Stimulated activated CD8-positive, alpha-beta memory T cell treated with anti-CD3 and anti-CD28 coated beads, Interleukin-15, amount 100 ng/mL, for 48 hours (primary cell): ENCODE measurements at places on chromosomes 3 and 15.

DNA sequence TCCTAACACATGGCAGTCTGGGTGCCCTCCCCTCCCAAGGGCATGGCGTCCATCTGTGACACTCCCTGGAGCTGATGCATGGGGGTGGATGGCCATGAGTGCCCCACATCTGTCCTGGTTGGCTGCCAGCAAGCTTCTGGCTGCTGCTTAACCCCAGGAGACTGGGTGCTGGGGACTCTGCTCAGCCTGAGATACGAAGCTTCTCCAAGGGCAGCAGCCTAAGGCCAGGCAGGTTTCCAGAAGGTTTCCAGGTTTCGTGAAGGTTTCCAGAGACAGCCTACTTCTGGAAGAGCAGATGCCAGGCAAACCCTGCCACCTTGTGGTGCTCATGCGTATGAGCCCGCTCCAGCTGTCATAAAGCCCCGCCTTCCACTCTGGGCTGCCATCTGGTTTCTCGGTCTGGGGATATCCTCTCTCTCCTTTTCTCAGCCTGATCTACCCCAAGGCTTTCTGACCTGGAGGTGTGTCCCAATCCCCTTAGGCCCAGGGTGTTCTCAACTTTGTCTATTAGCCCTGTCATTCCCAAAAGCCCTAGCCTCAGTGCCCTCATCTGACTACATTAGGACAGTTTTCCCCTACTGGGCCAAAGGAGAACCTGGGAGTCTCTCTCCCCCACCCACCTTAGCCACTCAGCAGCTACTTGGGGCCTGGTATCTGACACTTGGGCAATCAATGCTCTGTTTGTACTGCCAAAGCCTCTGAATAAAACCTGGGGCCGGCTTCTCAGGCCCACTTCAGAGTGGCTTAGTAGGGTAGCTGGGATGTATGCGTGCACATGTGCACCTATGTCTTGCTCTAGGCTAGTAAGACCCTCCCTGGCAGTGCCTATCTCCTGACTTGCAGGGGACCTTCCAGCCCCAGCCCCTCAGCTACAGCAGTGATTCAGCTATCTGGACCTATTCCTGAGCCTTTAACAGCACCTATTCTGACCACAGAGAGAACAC, 12.0 kb downstream of the MRPL46 start:
- DNase-seq: no peak

DNA sequence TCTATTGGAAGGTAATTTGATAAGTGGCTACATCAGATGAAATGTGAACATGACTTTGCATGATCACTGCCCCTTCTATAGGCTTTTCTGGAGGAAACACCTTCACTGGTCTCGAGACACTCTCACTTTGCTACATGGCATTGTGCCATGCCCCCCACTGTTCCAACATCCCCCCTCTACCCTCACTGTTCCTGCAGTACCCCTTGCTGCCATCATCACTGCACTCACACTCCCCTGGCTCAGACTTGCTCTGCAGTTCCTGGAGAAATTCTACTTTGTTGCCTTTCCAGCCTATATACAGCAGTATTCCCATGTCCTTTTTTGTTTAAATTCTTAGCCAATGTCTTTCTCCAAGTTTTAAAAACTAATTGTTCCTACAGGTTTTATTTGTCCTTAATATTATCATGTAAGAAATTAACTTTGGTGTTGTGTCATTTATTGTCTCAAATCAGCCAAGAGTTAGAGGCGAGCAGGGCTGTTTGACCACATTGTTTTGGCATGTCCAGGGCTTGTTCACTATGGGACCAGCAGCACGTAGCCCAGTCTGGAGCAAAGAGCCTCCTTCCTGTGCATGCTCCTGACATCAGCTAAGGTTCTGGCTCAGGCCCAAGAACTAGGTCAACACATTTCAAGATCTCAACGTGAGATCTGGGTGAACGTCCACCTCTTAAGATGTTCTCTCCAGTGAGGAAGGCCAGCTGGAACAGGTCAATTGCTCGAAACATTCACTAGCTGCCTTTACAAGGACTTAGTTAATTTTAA, 246.4 kb downstream of the SLC9A9 start:
- DNase-seq: no peak

GRCh38 chr15:101372149-101372577, 77.1 kb upstream of the SNRPA1 start:
- DNase-seq: no peak

GRCh38 chr15:77402740-77403379, 17.0 kb downstream of the PEAK1 start:
- DNase-seq: no peak

- DNase-seq: no peak
These were observed 9.1 kb downstream of the CLPX start for GRCh38 chr15:65176056-65176455.

- DNase-seq: no peak
These were observed 57.1 kb downstream of the LMLN start for GRCh38 chr3:198017090-198017489.

DNA sequence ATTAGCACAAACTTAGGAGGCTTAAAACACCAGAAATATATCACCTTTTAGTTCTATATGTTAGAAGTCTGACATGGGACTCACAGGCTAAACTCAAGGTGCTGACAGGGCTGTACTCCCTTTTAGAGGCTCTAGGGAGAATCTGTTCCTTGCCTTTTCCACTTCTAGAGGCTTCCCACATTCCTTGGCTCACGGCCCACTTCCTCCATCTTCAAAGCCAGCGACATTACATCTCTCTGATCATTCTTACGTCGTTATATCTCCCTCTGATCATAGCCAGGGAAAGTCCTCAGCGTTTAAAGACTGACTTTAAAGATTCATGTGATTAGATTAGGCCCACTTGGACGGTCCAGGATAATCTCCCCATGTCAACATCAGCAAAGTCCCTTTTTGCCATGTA, 166.3 kb downstream of the GREM1 start:
- DNase-seq: no peak

DNA sequence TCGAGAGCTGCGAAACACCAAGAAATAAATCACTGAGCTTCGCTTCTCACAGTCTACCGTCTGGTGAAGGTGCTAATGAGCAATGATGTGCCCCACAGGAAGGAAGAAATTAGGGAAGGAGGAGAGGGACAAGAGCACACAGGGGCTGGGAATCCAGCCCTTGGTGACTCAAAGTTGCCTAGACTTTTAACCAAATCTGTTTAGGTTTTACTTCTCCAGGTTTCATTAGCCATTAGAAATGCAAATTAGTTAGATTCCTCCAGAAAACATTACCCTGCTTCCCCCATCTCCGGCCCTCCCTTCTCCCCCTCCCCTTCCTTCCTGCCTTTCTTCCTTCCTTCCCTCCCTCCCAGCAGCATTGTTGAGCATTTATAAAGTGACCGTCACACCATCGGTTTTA, 59.3 kb upstream of the UBE2E1 start:
- DNase-seq: no peak

DNA sequence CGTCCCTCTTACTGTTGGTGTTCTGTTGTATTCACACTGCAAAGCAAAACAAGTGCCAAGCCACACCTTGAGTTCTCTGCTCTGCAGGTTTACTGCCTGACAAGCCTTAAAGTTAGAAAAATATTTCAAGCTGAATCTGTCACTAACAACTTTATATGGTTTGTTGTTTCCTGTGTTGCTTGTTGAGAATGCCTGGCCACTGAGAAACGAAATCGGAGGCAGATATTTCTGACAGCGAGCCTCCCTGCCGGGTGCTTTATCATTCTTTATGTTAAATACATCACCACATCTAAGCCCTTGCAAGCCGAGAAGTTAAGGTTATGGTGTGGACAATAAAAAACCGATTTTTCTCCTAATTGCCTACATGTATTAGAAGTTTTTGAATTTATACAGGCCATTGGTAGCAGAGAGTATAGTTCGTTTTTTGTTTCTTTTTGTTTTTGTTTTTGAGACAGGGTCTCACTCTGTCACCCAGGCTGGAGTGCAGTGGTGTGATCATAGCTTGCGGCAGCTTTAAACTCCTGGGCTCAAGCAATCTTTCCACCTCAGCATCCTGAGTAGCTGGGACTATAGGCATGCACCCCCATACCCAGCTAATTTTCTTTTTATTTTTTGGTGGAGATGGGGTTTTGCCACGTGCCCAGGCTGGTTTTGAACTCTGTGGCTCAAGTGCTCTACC, 188.4 kb upstream of the ICE2 start:
- DNase-seq: no peak

GRCh38 chr3:45554006-45554666, 40.4 kb upstream of the LIMD1 start:
- no peak for DNase-seq

DNA sequence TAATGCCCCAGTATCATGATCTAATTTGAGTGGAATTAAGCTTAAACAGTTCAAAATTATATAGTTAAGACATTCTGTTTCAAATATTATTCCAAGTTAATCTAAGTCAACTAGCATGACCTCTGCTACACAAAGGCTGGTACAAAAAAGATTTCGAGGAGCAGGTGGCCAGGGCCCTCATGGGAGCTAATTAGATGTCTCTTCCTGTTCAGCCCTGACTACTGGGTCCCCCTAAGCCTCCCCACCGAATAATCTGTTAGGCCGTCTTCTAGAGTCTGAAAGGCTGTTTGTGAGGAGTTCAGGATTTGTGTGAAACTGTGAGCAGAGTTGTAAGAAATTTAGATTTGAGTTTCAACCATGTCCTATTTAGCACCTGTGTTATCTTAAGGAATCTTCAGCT, 75.4 kb downstream of the PPM1L start:
- DNase-seq: no peak

GRCh38 chr3:77917225-77917624, 877.3 kb downstream of the ROBO2 start:
- DNase-seq: no peak

GRCh38 chr3:78978037-78978436, 789.8 kb downstream of the ROBO1 start:
- DNase-seq: no peak

GRCh38 chr15:43828061-43828657, 1.4 kb downstream of the WDR76 start:
- DNase-seq: no peak

GRCh38 chr15:53918180-53919079, 59.8 kb upstream of the UNC13C start:
- DNase-seq: no peak

GRCh38 chr3:181316482-181316881, 326.9 kb upstream of the DNAJC19 start:
- DNase-seq: no peak

DNA sequence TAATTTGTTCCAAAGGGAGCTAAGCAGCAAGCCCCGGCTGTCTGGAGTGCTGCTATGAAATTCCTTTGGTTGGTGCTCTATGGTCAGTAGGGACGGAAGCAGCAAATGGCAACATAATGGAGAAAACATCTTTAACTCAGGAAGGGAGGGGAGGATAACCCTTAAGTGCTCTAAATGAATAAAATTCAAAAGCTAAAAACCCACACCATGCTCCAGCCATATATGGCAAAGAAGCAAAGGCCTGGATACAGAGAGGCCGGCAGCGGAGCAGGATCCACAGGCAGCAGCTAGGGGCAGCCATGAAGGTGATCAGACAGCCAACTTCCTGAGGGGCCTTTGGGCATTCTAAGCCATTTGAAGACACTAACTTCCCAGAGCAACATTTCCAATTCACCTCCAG, 38.9 kb downstream of the IL17RD start:
- no peak for DNase-seq

DNA sequence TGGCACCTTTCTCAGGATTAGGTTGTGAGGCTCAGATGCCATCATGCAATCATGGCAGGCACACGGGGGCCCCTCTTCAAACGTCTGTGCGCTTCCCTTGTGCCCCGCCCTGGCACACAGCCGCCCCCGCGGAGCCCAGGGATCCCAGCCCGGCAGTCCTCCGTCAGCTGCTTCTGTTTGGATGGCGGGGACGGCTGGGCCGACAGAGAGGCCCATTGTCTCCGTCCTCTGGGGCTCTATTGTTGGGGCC, 849 bp upstream of the HDAC11 start:
- peak; percentile 20 for DNase-seq

DNA sequence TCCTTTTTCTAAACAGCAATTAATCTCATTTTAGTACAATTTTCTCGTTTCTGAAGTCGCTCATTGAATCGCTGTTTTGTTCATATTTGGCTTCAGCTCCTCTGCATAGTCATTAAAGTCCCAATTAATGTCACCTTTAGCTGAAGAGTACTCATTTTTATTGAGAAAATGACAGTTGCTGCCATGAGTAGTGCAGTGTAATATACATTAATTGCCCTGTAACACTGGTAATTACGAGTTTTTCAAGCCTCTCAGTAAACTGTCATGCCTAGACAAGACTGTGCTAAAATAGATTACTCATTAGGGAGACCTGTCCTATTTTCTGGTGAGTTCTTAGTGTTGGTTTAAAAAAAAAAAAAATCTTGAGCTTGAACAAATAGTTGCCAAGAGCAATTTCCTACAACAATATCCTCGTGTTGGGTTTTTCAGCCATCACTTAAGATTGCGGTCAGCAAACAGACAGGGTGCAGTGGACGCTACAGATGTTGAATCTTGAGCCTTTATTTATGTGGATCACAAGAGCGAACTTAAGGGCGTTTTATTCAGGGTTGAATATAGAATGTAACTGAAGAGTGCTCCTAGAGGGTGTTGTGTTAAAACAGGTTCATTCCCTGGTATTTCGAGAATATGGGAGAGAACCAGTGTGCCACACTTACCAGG, 176.0 kb downstream of the CDIN1 start:
- no peak for DNase-seq

GRCh38 chr3:114686621-114687020, 392.8 kb downstream of the TIGIT start:
- no peak for DNase-seq

DNA sequence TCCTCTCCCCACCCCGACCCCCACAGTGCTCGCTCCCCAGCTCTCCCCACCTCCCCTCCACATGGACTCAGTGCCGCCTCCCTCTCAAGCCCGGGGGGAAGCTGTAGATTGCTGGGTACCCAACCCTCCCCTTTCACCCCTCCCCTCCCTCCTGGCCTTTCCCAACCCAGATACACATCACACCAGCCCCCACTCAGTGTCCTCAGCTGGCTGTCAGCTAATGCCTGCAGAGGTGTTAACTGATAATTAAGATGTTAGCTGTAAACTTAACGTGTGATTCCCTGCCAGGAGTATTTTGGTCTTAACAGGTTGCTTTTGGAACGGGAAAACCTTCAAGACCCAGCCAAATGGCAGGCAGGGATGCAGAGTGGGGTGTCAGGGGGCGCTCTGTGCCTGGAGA, 39.4 kb upstream of the LINGO1 start:
- DNase-seq: no peak

DNA sequence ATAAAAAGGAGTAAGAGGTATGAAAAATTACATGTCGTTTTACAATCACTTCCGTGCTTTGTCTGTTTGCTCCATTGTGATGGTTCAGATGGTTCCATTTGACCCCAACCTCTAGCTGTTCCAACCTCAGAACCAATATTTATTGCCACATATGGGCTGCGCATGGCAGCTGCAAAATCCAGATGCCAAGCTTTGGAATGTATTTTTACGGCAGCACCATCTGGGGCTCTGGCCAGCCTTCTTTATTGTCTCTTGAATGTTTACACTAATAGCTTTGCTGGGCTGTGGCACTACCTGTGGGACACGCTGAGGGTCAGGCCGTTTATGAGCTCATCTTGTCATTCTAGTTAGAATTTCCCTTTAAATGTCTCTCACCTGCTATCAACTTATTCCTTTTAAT, 219.8 kb downstream of the ROBO2 start:
- no peak for DNase-seq

DNA sequence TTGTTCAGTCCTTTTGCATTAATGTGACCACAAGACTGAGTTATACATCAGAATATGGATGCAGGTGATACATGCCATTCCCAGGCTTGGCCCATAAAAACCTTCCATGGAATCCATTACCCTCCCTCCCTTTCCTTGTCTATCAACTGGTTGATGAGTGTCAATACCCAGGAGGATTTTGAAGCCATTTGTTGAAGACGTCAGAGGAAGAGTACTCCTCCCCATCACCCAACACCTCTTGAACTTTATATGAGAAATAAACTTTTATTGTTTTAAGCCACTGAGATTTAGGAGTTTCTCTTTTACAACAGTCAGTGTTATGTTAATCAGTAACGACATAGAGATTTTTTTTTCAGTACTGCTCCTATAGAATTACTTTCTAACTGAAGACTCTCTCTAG, 55.5 kb downstream of the P3H2 start:
- no peak for DNase-seq
